SK-N-SH (cell line): ENCODE measurements at places on chromosomes 2 and 18. TPM values are rescaled to one million over a fixed set of nuclear protein-coding genes. Genes with fewer than 3 reads are reported as not detected.

Gene CXCR1
- not detected in 2 replicates for polyA plus RNA-seq

Gene AQP4
- not detected in 2 replicates for polyA plus RNA-seq

DNA sequence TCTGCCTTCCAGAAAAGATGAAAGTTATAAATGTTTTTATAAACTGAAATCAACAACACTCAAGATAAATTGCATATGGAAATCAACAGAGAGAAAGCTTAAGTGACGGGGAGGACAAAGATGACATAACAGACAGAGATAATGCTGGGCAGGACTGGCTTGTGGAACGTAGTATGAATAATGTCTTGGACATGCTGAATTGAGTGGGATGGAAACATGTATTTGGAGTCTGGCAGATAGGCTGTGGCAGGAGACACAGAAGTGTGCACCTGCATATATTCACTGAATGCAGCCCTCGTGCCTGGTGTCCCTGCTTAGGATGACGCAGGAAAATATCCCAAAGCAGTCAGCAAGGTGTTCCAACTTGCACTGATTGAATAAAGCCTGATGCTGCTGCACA, 318.2 kb downstream of the CBLN2 start:
- no peak for DNase-seq

DNA sequence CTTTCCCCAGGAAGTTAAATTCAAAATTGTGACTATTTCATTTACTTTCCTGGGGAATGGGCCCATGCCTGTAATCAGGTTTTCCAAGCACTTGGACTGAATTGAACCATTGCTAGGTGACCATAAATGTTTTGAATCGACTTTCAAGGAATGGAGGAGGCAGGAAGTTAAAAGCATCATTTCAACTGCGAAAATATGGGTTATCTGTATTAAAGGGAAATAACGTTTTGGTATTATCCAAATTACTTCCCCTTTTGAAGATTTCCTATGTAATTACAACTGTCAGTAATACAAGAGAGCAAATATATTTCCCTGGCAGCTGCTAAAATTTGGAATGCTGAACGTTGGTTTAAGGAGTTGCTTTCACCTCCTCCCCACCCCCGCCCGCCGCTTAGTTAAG, 19.0 kb downstream of the PNO1 start:
- no peak for DNase-seq

DNA sequence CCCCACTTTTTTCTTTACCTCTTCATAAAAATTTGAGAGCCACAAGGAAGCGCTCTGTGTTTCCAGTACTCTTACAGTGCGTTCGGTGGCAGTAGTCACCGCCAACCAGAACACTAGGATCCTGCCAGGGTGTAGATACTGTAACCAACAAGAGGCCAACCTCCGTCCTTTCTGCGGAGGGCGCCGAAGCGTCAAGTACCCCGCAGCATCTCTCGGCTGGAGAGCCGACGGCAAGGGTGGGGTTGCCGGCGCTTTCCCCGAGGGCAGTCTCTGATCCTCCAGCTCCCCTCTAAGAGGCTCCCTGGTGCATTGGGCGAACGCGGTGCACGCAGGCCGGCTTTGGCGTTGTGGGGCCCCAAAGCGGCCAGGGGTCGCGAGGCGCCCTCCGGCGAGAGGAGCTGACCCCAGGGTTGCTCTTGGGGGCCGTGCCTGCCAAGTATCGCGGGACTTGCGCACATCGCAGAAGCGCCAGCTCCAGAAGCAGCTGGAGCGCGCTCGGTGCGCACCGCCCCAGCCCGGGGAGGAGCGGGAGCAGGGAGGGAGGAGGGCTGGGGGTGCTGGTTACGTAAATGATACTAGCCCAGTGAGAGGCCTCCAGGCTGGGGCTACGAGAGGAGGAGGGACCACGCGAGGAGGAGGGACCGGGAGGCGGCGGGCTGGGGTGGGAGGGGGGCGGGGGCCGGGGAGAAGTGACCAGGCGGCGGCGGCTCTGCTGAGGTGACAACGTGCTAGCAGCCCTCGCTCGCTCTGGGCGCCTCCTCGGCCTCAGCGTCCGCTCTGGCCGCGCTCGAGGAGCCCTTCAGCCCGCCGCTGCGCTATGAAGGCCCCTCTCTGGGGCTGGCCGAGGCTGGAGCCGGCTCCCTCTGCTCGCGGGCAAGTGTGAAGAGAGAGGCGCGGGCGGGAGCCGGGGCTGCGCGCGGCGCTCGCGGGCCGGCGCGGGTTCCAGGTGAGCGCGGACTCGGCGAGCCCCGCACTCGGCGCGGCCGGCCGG, at the start of gene GALNT13:
Gene GALNT13, plus strand, starts transcription at position 692 of the 991 bp plus-strand sequence.
- DNase-seq, result peak; percentile 92

- DNase-seq, result no peak
Observed at GRCh38 chr18:9766076-9766481, 58.0 kb downstream of the RAB31 start.

Gene LINC00305
- polyA plus RNA-seq, result not detected in 2 replicates

GRCh38 chr2:39437522-39438296, 624 bp upstream of the MAP4K3 start:
- DNase-seq, result peak; percentile 63

GRCh38 chr2:151251012-151251411, 10.7 kb downstream of the RBM43 start:
- no peak for DNase-seq

DNA sequence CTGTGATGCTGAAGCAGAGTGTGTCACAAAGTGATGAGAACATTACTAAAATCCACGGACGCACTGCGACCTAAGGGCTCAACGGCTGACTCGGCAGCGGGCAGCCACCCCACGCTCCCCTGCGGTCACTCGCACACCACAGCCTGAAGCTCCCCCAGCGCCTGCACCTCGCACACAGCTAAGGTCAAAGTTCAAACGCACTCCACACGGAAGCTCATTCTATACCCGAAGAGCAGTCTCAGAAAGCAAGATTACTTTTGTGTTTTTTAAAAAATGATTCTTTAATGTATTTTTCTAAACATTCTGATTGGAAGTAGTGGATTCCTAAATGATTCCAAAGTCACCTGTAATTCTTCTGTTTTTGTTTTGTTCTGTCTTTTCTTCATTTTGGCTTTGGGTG, 21.7 kb downstream of the ASPRV1 start:
- no peak for DNase-seq

DNA sequence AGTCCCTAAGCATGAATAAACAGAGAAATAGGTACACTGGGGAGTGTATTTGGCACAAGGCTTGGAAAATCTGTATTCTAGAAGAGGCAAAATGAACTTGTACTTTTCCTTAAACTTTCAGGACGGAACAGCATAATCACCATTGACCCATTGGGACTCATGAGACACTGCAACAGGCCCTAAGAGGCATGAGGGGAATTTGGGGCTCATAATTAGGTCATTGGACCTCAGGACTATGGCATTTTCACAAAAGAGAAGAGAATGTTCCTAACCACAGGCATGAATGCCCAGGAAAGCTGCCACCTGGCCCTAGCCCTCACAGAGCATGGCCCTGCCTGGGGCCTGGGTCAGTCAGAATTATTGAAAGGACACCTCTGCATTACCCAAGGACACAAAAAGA, 67.9 kb upstream of the PIK3C3 start:
- no peak for DNase-seq

DNA sequence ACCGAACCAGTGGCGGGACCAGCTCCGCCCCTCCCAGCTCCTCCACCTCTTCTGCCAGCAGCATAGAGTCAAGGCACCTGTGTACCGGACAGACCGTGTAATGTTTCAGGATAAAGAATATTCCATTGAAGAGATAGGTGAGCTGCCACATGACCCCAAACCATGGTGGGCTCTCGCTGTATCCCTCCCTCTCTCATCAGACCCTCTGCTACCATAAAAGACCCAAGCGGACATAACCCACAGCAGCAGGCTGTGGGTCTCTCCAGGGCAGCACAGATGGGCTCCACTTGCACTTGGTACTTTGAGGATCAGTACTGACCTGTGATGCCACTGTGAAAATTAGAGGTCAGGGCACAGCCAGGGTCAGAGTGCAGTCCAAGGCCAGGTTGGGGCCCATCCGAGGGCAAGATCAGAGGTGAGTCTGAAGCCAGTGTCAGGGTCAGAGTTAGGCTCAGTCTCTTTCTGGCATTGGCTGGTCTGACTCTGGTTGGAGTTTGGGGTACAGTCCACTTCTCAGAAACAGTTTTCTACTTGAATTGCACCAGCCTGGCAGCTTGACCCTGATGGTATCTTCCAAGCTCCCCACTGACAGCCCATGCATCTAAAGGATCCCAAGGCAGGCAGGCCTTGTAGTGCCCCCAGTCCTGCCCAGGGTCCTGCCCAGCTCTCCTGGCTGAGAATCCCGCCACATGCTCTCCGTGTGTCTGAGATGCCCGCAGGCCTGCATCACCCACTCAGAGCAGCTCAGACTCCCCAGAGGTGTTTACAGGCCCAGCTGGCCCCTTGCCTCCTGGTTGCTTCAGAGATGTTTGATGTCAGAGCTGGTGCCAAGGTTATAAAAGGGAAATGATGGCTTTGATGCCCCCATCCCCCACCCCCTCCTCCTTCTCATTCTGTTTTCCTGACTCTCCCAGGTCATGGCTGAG, 212.1 kb downstream of the DYSF start:
- no peak for DNase-seq

Gene GTF2A1L
- 0.36 and 0.44 TPM in 2 replicates for polyA plus RNA-seq

DNA sequence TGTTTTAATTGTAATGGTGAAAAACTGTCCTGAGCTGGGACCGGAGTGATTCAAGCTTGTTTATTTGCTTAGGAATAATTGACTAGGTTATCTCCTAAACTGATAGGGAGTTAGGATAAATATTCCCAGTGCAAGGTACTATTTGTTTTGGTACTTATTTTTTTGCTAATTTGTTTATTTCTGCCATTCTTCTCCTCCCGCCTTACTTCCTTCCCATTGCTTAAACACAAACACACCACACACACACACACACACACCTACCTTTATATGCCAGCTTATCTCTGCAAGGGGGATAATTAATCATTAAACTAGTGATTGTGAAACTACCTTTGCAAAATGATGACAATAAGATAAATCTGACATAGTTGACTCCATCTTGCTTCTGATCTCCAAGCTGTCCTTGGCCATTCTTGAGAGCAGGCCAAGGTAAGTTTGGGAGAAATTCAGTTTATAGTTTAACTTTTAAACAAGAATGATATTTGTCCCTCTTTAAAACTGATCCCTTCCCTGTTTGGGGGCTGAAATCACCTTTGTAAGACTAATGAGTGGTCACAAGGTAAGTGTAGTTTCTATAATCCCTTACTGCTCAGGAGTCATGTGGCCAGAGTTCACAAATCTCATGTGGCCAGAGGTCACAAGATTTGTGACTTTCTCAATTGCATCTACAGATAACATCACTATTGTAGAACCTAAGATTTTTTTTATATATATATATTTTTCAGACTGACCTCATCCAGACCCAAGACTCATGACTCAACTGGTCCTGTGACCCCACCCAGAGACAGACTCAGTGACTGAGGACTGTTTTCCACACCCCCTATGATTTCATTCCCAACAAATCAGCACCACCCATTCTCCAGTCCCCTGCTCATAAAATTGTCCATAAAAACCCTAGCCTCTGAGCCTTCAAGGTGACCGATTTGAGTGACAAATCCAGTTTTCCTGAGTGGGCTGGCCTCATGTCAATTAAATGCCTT, 83.1 kb upstream of the LRRTM4 start:
- DNase-seq, result no peak

DNA sequence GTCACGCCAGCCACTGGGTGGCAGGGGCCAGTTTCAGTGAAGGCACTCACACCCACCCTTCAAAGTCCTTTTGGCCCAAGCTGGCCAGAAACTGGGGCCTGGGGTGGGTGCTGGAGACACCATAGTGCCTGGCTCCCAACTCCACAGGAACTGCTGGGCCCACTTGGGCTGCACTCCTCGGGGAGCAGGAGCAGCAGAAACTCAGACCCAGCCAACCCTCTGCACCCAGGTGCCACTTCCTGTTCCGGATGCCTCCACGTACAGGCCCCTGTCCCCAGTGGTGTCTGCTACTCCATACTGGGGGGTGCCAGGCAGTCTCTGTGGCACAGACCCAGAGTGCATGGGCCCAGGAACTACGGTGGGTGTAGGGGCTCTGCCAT, 42.5 kb upstream of the ZNF519 start:
- DNase-seq, result no peak

Gene DPP4
- 4.8 and 5.0 TPM in 2 replicates for polyA plus RNA-seq

DNA sequence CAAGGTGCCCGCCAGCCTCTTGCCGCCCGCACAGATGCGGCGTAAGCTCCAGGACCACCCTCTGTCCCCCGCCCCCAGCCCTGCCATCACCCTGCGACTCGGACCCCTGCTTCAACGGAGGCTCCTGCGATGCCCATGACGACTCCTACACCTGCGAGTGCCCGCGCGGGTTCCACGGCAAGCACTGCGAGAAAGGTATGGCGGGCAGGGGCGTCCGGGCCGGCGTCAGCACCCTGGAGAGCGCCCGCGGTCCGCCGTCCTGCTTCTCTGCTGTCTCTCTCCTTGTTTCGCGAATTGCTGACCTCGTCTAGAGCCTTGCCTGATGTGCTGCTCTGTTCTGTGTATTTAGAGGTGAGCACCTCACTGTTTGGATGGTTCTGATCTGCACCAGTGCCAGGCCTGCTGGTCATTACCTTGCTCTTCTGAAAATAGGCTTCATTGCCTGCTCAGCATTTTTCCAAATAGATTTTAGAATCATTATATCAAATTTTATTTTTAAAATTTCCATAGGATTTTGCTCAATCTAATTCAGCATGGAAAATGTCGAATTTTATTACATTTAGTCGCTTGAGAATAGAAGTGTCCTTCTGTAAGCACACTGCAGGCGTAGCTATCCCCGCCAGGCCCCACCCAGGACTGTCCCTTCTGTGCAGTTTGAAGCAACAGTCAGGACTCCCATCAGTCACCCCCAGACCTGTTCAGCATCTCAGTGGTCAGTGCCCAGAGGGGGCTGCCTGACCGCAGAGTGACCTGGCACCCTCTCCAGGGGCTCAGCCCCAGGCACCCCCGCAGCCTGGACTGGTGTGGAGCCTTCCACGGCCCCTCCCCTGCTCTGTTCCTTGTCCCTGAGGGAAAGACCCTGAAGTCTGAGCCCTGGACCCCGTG, 51.6 kb downstream of the SNED1 start:
- DNase-seq, result peak; percentile 22

Gene CCDC150
- polyA plus RNA-seq, result 4.6 and 5.8 TPM in 2 replicates

- peak; percentile 4 for DNase-seq
Observed at GRCh38 chr18:42883169-42883568, 232.3 kb downstream of the RIT2 start.

DNA sequence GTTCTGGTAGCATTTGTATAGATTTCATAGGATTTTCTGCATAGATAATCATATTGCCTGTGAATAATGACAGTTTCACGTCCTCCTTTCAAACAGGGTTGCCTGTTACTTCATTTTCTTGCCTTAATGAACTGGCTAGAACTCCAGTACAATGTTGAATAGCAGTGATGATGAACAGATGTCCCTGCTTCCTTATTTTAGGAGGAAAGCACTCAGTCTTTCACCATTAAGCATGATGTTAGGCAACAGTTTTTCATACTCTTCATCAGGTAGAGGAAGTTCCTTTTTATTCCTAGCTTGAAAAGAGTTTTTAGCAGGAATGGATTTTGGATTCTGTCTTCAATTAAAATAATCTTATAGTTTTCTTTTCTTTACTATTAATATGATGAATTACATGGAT, 39.7 kb downstream of the C2orf76 start:
- DNase-seq, result no peak

GRCh38 chr2:10911291-10912075, at the start of gene KCNF1:
TSS of gene KCNF1 (plus strand) at chr2:10911934. CDS start at chr2:10912427, 493 bp downstream.
- DNase-seq, result peak; percentile 90
